ENCODE measurements at places on chromosomes 4 and X.
A peak's percentile ranks its signal among the peaks of the same experiment; 100 is the strongest.

DNA sequence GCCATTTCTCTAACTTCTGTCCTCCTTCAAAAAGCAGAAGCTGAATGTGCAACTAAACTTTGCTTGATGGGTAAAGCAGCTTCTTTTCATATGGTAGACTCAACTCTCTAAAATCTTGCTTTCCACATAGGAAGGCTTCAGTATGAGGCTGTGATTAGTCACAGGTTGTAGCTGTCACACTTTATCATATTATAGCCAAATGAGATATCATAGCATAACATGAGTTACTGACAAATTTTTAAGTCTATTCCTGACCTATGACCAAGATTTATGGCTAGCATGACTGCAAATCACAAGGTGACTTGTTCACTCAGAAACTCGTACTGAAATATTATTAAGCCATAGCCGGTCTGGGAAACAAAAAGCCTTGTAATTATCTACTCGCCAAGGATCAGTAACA lies 998.6 kb downstream of the RPA4 start:
- H3K4me3 ChIP-seq = no peak overlapping the region
- H3K4me1 ChIP-seq = no peaks in the 10 kb centered on the region
- H3K27me3 ChIP-seq = no peaks in the 10 kb centered on the region
- no peaks in the 10 kb centered on the region for H3K36me3 ChIP-seq
- no peak overlapping the region for H3K27ac ChIP-seq

DNA sequence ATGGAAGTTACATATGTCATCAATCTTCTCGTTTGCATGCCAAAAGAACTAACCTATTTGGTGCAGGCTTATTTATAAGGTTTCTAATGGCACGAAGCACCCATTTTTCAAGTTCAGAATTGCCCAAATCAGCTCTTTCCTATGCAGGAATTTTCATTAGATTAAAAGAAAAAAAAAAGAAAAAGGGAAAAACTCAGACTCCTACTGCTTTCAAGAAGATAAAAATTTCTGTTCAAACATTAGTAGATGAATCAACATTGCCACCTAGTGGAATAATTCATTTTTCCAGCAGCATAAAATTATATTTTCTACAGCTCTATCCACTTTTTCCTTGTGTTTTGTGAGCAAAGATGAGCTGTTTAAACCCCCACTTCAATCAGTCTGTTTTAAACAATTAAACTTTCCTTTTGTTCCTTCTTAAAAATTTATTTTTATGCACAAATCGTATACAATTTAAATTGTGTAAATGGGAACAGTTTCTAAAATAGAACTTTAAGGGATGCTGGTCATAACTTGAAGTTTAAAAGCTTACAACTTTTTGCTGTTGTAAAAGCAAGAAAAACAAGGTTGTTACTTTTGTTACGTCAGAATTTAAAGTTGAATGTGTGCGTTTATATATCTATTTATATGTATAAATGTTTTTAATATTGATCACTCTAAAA lies 309.9 kb downstream of the ARAP2 start:
- H3K36me3 ChIP-seq = no peaks in the 10 kb centered on the region
- H3K4me3 ChIP-seq = no peak overlapping the region
- peak; percentile 39 for DNase-seq
- H3K27me3 ChIP-seq = no peaks in the 10 kb centered on the region
- no peak overlapping the region for H3K27ac ChIP-seq
- peaks cover 2% of the 10 kb centered on the region for H3K4me1 ChIP-seq

- no peaks in the 10 kb centered on the region for H3K27me3 ChIP-seq
- H3K27ac ChIP-seq = no peak overlapping the region
- no peaks in the 10 kb centered on the region for H3K4me1 ChIP-seq
- DNase-seq = no peak
Measured at GRCh38 chr4:125433453-125433852, 118.7 kb downstream of the FAT4 start.

DNA sequence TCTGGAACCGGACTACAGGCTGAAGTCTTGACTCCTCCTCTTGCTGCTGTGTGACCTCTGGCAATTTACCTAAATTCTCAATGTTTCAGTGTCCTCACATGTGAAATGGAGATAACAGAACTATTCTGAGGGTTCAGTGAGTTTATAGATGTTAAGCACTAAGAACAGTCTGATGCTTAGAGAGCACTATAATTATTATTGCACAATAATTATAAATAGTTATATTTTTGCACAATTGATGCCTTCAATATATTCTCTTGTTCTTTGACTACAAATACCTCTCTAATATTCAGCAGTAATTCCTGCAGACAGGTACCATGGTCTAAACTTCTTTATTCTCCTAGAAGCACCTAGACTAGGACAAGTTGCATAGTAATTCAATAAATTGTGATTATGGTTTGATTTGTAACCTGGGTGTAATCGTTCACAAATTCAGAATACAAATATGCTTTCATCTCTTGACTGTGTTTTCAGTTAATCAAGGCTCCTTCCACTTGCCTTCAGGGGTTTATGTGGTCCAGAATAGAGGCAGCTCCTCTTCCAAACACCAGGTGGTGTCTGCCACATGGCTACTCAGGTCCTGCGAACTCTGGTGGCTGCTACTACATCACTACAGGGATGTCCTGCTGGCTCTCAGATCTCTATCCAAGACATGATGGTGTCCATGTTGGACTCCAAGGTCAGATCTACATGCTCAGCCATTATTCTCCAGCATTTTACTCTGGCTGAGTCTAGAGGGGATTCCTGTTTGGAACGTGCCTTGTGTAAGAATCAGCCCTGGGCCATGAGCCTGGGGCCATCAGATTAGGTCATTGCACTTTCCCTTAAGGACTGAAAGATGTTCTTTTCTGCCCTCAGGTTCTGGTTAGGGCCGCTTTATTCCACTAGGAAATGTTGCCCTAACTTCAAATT lies 103.4 kb downstream of the QRFPR start:
- H3K4me3 ChIP-seq = no peak overlapping the region
- no peaks in the 10 kb centered on the region for H3K27me3 ChIP-seq
- DNase-seq = no peak
- no peaks in the 10 kb centered on the region for H3K36me3 ChIP-seq

- DNase-seq = no peak
- H3K4me1 ChIP-seq = peaks cover 19% of the 10 kb centered on the region
- no peaks in the 10 kb centered on the region for H3K27me3 ChIP-seq
- no peak overlapping the region for H3K4me3 ChIP-seq
- no peak overlapping the region for H3K27ac ChIP-seq
Measured at GRCh38 chrX:152902502-152902820, 4.6 kb downstream of the ZNF185 start.

DNA sequence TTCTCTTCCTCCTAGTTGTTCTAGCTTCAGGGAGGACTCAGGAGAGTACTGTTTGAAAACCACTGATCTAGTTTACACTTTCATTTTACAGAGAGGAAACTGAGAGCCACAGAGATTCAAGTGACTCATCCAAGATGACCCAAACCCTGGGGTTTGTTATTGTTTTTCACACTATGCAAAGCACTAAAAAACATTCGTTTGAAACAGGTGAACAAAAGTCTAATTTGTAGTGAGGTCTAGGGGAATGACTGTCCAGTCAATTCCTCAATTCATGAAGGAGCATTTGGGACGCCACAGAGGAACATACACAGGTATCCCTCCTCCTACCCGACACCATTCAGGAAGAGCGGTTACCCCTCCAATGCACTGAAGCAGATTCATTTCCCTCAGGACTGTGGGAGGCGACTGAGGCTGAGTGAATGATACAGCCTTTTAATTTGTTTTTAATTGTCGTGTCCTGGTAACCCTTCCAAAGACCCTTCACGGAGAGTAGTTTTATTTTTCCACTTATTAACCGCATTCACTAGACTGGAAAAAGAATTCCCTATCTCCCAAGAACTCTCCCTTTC lies 30.3 kb downstream of the TLR10 start:
- no peak overlapping the region for H3K4me3 ChIP-seq
- no peak for DNase-seq
- H3K27ac ChIP-seq = peak overlapping the region; percentile 9
- H3K36me3 ChIP-seq = no peaks in the 10 kb centered on the region

GRCh38 chr4:78031417-78031950 lies 25.6 kb upstream of the FRAS1 start:
- H3K36me3 ChIP-seq = no peaks in the 10 kb centered on the region
- no peak for DNase-seq

- no peaks in the 10 kb centered on the region for H3K36me3 ChIP-seq
- peaks cover 4% of the 10 kb centered on the region for H3K4me1 ChIP-seq
- no peak for DNase-seq
- no peaks in the 10 kb centered on the region for H3K27me3 ChIP-seq
- no peak overlapping the region for H3K27ac ChIP-seq
- no peak overlapping the region for H3K4me3 ChIP-seq
Measured at GRCh38 chr4:145216535-145216934, 36.1 kb upstream of the OTUD4 start.
